ENCODE measurements at places on chromosomes 4 and X. TPM values are rescaled to one million over a fixed set of nuclear protein-coding genes. Genes with fewer than 3 reads are reported as not detected.

GRCh38 chrX:39532761-39533160, 565.0 kb downstream of the BCOR start:
- no peak for DNase-seq

DNA sequence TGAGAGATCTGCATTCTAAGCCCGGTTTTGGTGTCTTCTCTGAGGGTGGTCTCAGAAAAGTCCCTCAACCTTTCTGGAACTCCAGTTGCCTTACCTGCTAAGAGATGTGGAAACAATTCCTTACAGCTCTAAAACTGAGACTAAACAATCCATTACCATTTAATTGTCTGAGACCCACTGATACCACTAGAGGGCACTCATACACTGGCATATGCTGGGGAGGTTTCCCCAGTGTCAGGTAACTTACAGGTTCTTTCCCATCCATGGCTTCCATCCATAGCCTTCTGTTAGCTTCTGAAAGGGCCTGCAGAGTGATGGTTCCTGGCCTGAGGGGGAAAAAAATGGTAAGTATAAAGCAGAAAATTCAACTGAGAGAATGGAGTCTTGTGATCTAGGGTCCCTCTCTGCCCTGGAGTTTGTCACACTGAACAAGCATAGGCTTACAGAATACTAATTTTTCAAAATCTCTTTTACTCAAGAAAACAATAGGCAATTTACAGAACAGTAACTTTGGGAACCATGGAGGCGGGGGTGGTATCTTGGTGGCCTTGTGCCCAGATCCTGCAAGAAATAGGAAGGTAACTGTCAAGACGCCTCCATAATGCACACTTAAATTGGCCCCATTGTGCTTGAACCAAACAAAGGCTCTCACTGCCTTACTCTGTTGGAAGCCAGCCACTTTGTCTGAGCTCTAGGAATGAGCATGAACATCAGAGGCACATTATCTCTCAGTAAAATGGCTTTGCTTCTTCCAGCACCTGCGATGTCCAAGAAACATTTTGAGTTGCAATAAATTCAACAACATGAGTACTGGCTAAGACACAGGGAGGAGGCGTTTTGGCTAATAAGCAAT, 236.1 kb downstream of the OPHN1 start:
- DNase-seq = no peak

DNA sequence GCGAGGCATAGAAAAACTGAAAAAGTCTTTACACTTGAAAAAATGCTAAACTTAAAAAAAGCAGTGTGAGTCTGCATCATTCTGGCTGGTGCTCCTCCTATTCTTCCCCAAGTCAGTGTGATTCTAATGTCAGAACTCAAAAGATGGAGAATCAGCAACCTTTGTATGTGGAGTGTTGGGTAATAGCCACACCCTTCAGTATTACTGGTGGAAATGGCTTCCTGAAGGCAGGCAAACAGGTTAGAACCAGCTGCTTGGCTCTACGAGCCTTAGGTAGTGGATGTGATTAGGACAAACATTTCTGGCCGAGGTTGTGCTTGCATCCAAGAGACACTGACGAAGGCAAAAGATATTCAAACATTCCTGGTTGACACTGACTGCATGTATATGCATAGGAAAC, 353.4 kb upstream of the TACR3 start:
- no peak for DNase-seq

- no peak for DNase-seq
Measured at GRCh38 chrX:15464704-15465103, 28.4 kb downstream of the PIR start.

GRCh38 chrX:40445691-40446090, 135.1 kb upstream of the ATP6AP2 start:
- DNase-seq = no peak

- no peak for DNase-seq
Measured at GRCh38 chr4:184310881-184311709, 93.4 kb upstream of the ENPP6 start.

- DNase-seq = no peak
Measured at GRCh38 chr4:76718831-76719230, 179.1 kb downstream of the SOWAHB start.

DNA sequence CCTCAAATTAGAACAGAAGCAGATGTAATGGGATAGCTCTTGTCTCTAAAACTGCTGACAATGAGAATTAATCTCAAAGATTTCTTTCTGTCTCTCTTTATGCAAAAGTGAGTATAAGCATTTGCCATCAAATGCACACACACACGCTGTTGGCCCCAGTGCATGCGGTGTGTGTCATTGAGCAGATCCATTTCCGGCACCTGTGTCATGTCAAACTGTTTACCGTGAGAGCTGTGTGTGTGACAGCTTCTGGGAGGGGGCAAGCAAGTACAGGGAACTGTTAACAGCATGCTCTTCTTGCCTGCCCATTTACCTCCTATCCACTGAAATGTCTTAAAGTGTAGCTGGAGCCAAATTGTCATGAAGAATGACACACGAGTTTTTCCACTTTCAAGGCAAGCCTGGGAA, 297.9 kb upstream of the FAT4 start:
- no peak for DNase-seq

DNA sequence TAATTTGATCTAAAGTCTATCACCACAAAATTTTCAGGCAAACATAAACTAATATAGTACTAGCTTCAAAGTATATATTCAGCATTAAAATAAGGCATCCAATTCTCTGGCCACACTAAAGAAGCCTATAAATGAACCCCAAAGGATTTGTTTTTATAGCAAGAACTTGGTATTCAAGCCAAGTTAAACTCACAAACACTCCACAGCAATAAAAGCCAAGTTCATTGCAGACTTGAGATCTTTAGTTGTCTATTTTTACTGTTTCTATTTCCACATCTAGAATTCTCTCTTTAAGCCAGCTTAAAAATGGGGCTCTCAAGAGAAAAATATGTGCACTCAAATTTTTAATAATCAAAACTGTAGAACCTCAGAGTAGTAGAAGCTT, 51.1 kb downstream of the WDFY3 start:
- DNase-seq = no peak

The VSIG1 gene
- 0.19 TPM for total RNA-seq

DNA sequence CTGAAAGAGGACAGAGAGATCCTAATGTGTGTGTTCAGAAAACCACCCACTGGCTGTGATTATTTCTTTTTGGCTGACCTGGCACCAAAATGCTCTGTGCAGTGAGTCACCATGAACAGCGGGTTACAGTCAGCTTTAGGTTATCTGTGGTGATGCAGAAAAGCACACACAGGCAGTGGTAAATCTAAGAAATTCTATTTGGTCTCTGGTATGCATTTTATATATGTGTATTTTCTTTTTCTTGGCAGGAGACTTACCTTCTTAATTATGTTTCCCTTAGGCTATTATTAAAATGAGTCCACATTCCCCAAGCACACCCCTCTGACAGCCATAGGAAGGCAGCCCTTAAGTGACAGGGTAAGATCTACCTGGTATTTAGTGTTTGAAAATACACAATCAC, 79.1 kb upstream of the TFDP3 start:
- DNase-seq = no peak

The CCKAR gene
- total RNA-seq = not detected
